ENCODE measurements at places on chromosomes 16 and 17.

DNA sequence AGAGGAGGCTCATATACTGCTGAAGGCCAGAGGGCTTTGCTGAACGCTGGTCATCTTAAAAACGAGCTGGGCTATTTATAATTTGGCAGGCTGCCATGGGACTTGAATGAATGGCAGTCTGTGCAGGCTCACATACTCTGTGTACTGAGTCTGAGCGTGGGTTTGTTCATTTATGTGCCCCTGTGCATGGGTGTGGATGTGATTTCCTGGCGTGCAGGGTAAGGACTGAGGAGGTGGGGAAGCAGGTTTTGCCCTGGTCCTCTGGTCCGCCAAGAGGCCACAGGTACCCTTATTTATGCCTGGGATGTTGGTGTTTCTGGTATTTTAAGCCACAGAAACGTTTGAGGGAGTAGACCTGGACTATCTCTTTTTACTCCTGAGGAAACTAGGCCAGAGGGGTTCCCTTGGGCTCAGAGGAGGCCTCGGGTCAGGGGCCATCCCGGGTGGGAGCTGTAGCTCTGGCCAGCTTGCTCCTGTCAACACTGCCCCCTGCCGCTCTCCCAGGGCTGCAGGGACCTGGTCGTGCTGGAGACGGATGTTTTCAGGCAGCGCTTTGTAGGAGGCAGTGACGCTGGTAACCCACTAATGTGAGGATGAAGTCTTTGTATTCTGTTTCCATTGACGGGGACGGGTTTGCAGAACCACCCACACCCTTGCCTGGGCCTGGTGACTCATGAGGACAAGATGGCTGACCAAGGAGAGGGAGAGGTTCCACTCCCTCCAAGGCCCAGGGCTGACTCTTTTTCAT is 184.4 kb downstream of the MSI2 start:
- peak; percentile 6 for DNase-seq

DNA sequence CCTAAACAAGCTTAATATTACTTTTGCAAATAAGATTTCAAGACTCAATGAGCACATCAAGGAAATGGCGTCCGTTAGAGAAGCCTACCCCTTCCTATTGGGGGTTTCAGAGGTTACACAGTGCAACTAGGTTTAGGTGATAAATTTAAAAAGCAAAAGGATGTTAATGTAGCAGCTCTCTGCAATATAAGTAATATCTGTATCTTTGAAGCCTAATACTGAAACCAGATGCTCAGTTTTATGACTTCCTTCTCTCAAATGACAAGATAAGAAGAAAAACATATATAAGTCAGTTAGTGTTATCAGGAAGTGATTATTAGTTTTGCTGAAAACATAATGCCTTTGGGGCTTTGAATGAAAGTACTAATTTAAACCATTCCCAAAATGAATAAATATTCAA is 54.3 kb upstream of the MED13 start:
- no peak for DNase-seq

GRCh38 chr17:62162898-62163297 is 97.8 kb upstream of the MED13 start:
- no peak for DNase-seq

DNA sequence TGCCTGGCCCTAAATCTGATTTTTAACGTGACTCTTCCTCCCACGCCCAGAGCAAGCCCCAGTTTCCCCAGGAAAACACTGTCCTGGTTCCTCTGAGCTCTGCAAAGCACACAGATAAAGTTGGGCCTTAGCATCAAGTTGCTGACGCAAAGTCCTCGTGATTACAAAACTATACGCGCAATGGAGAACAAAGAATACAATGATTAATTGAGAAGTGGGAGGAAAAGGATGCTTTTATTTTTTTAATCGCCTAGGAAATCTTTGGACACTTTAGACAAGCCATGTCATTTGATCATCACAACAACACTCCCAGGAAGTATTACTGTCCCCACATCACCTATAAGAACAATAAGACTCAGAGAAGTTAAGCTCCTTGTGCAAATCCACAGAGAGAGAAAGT is 30.5 kb upstream of the CES5A start:
- DNase-seq: no peak

GRCh38 chr17:31378638-31379037 is 12.8 kb upstream of the RAB11FIP4 start:
- no peak for DNase-seq

DNA sequence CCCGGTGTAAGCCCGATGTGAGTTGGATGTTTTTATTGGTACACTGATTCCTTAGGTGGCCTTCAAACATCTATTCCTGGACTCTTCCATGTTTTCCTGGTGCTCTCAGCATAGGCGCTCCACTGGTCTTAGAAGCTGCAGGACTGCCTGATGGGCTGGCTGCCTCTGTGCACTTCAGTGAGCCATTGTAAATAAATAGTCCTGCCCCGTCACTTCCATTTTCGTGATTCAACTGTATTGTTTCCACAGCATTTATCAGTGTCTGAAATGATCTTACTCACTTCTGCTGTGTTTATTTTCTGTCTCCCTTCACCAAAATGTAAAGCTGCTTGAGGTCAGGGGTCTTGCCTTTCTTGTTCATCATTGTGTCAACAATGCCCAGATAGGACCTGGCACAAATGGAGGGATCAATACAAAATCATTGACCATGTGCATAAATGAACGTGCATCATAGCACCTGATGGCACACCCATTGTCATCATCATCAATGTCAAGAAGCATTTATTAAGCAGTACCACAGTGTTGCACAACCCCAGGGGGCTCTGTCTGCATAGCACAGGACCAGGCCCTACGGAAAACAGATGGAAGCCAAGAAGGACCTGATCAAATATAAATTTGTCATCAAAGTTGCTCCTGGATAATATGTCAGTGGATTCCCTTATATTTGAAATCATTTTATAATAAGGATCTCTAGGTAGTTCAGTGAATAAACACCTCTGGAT is 66.6 kb upstream of the CPHXL start:
- DNase-seq: no peak

DNA sequence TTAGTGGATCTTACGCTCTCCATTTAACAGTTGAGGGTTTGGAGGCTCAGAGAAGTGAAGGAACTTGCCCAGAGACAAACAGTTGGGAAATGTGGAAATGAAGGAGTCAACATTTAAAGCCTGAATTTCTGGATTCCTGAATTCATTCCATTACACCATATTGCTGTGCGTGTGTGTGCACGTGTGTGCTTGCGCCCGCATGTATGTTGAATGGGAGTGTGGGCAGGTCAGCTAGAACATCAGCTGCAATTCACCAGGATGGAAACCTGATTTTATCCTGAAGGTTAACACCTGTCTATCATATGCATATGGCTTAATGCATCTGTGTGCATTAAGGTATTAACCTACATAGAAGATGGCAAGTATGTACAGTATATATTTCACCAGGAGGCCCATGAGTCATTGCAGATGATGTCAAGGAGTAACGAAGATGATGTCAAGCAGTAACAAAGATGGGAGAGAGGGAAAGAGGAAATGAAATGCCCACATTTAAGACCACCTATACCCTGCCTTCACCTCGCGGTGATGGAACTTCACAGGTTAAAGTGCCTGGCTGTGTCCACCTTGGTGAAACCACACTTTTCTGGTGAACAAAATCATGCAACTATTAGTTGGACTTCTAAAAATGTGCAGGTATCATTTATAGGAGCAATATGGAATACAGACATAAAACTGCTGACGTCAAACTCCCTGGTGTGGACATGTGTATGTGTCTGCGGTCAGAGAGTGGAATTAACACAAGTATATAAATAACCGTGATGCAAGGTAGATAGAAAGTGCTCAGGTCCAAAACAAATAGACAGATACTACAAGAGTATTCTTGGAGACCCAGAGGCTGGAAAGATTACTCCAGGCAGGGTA is 832 bp upstream of the ADAP2 start:
- no peak for DNase-seq

DNA sequence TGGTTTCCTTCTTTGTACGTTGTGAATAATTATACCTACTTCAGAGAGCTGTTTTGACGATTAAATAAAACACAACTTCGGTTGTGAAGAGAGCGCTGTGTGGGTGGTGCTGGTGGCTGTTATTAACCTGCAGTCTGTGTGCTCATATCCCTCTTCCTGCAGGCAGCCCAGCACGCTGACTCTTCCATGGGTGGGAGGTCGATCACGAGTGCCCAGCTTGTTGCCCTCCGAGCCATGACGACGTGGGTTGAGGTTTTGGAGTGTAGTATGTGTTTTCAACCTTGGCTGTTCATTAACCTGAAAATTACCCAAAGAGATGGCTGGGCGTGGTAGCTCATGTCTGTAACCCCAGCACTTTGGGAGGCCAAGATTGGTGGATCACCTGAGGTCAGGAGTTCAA is 11.3 kb upstream of the GCSH start:
- DNase-seq: no peak

- DNase-seq: peak; percentile 2
Measured at GRCh38 chr16:53045341-53046220, 7.1 kb downstream of the CHD9NB start.

- no peak for DNase-seq
Measured at GRCh38 chr17:12320286-12320685, 299.6 kb downstream of the MAP2K4 start.

GRCh38 chr16:19837331-19837980 is 47.2 kb downstream of the GPRC5B start:
- no peak for DNase-seq

DNA sequence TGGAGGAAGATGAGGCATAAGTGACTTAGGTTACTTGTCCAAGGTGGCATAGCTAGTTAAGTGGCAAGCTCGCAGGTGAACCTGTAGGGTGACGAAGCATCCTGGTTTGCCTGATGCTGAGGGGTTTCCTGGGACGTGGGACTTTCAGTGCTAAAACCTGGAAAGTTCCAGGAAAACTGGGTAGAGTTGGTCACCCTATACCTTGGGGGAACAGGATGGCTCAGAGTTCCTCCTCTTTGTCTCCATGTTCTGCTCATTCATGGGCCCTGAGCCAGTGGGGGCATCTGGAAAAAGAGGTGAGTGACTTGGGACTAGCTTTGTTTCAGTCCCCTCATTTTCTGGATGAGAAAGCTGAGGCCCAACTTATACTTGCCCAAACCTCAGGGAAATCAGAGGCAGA is 268.0 kb upstream of the N4BP1 start:
- DNase-seq: no peak

- peak; percentile 57 for DNase-seq
Measured at GRCh38 chr16:79656553-79657115, 56.1 kb upstream of the MAF start.

DNA sequence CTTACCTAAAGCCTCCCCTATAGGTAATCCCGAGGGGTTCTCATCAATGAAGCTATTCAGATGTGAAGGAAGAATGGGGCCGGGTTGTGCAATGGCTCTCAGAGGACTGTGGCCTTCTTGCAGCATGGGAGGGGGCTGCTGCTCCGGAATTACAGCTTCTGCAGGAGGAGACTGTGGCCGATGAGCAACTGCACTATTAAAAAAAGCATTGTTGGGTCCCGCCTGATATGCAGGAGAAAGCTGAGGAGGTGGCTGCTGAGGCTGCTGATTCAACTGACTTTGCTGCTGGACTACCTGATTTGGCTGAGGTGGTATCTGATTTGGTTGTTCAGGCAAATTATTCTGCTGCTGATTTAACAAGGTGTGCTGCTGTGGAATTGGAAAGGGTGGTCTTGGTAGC is 64.8 kb downstream of the CACNG1 start:
- DNase-seq: no peak

GRCh38 chr16:76791151-76791550 is 399.8 kb upstream of the MON1B start:
- DNase-seq: no peak

GRCh38 chr17:46117117-46117516 is 76.1 kb downstream of the KANSL1 start:
- DNase-seq: no peak

DNA sequence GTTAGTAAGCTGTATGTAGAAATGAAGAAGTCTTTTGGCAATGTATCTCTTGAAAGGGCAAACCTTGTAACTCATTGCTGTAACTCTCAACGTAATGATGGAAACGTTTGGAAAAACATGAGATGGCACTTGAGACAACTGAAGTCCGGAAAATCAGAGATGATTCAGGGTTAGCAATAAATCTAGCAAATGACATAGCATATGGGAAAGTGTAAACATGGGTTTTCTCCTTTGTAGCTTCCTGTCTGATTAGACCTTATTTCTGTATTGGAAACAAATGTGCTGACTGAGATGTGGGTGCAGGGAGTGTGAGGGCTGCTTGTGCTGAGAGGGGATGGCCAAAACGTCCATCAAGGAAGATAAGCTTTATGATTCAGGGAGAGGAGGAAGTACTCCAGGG is 110.7 kb upstream of the FAM20A start:
- DNase-seq: no peak

GRCh38 chr16:88616320-88616719 is 22.1 kb upstream of the IL17C start:
- DNase-seq: peak; percentile 41

DNA sequence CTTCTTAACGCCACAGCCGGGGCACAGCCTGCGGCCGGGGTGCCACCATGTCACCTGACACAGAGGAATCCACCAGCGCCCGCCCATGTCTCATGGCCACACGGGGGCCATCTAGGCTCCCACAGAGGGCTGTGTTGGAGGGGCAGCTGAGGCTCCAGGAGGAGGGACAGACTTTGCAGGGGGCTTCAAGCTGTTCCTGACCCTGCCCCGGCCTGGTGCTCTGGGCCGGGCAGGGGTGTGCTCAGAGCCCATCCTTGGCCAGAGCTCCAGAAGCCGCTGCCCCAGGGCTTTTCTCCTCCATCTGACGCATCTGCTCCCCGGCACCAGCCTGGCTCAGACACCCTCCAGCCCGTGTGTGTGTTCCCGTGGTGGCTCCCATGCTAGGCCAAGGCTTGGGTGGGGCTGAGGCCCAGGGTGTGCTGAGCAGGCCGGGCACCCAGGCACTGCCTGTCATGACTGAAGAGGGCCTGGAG is 7.8 kb upstream of the SLC38A10 start:
- DNase-seq: no peak

GRCh38 chr17:29042026-29042678 is 789 bp upstream of the PIPOX start:
- DNase-seq: no peak

DNA sequence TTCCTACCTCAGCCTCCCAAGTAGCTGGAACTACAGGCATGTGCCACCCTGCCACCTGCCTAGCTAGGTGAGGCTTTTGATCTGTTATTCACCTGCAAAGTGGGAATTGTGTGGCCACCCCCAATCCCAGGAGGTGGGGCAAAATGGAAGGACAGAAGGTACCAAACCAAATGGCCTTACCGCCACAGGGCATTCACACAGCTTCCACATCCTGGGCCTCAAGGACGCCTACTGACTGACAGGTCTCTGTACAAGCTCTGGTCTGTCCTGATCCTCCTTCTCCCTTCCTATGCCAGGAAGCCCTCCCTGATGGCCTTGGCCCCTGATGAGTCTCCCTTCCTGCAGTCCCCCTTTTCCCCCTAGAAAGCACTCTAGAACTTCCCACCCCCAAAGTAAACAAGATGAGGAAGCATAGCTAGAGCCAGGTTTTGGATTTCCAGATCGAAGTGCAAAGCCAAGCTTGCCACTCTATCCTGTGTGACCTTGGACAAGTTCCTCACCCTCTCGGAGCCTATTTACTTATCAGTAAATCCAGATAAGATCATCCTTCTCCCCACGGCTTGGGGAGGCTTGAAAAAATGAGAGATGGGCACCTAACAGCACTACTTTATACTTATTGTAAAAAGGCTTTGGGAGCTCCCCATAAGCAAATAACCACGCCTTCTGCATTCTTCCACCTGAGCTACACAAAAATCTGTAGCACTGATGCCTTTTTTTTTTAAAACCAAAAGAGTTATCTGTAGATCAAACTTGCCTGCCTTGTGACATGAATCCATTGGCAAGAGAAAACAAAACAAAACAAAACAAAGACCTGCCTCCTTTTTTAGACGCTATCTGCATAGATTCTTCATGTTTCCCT is 4.5 kb downstream of the PLLP start:
- no peak for DNase-seq

- DNase-seq: no peak
Measured at GRCh38 chr17:3683054-3683511, 12.9 kb downstream of the P2RX5 start.
